HFFc6 (cell line): ENCODE measurements at places on chromosomes 3 and 15.

GRCh38 chr3:46667657-46668056 lies 25.8 kb downstream of the ALS2CL start:
- DNase-seq = no peak

GRCh38 chr15:41634072-41634626 lies 26.1 kb upstream of the MGA start:
- DNase-seq = no peak

DNA sequence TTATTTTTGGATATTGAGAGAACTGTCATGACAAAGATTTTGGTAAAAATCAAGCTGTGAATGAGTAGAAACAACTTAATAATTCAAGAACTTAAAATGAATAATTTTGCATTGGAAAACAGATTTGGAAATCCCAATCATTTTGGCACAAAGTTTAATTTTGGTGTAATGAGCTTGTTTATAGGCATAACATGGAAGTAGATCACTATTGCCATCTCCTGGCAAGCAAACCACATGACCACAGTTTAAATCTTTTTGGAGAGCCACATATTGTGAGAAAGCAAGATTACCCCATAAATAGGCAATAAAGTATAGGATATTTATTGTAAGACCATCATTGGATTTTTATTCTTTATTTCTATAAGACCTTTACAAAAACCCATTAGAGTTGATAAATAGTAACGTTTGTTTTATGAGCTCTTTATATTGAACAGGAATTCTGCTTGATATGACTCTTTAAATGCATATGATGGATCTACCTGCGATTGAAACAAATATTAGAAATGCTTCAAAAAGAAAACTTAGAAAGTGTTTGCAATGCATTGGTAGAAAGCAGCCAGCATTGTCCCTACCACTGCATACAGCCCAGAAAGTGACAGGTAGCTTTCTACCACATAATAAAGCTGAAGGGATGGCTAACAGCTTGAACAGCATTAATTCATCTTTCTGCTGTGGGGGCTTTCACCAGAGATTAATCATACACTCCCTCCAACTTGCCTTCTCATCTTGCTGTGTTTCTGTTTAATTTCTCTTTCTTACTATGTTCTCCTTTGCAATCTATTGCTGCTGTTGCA lies 766.8 kb downstream of the TBL1XR1 start:
- DNase-seq = peak; percentile 59

GRCh38 chr3:146503461-146504202 lies 34.3 kb upstream of the PLSCR2 start:
- DNase-seq = peak; percentile 52

DNA sequence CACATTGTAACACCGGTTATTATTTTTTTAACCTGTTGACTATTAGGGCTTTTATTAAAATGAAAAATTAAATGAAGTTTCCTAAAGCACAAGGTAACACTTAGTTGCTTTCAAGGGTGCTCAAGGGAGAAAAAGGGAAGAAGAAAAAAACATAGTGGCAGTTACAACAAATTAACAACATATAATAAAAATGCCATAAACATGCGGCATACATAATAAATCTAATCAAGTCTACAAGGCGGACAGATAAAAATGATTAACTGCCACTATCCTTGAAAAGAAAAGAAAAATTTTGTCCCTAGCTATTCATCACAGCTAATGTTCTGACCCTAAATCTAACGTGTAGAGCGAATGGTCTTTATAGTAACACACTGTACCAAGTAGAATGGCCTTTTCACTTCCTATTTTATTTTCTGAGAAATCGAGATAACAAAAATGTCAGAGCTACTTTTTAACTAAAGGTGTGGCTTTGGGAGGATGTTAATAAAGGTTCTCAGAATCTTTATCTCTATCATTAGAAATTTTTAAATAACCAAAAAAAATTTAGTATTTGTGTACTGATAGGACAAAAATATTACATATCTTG lies 194.9 kb downstream of the FOXP1 start:
- no peak for DNase-seq

GRCh38 chr3:14282001-14282705 lies 103.5 kb downstream of the LSM3 start:
- DNase-seq = no peak

GRCh38 chr3:143040261-143040879 lies 39.0 kb downstream of the U2SURP start:
- peak; percentile 38 for DNase-seq

GRCh38 chr15:36671017-36671416 lies 91.6 kb downstream of the CDIN1 start:
- no peak for DNase-seq

DNA sequence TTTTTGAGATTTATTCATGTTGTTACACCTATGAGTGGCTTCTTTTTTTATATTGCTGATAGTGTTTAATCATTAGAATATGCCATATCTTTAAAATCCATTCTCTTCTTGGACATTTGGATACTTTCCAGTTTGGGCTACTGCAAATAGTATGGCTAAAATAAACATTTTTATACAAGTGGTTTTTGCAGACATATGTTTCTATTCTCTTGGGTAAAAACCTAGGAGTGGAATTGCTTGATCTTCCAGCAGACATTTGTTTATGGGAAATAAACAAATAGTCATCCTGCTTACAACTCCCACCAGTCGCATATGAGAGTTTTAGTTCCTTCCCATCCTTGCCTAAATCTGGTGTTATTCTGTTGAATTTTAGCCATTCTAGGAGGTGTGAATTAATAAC lies 193.1 kb downstream of the ALCAM start:
- no peak for DNase-seq

GRCh38 chr3:187919048-187919447 lies 173.8 kb upstream of the BCL6 start:
- DNase-seq = no peak

DNA sequence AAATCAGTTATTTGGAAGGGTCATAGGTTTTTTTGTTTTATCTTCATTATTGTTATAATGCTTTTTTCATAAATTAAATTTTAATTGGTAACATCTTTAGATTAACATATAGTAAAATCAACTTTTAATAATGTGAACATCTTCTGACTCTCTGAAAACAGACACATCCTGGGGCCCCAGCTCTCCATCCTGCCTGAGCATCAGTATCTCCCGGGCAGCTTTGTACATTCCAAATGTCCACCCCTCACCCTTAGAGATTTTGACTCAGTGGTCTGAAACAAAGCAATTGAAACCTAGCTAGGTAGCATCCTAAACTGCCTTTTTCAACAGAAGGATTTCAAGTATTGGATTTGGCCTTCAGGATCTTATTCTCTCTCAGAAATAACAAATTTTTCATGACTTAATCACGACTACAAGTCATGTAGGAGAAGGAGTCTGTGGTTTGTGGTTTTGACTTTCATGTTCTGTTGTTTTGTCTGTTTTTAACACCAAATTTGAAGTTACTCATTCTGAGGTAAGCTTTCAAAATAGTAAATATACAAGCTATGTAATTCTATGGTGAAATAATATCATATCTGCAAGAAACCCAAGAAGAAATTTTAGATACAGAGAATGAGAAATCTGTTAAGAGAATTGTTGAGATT lies 147.3 kb upstream of the UBE2E2 start:
- DNase-seq = peak; percentile 77

DNA sequence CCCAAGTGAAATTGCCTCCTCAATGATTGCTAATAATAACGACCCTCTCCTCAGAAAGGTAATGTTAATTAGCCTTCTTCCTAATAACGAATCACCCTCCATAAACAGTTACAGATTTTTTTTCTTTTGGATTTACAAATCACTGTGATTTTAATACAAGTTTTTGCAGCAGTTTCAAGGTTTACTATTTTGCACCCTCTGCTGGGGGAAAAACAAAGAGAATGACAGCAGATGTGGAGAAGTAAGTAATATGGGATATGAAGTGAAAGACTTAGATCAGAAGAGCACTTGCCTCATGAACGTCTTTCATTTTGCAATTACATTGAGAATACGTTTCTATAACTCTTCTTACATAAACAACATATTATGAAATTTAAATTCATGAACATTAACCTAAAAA lies 16.1 kb upstream of the CNTN3 start:
- DNase-seq = peak; percentile 65

GRCh38 chr15:77470235-77470634 lies 49.5 kb downstream of the HMG20A start:
- DNase-seq = no peak

GRCh38 chr3:125136966-125137357 lies 75.6 kb downstream of the SLC12A8 start:
- DNase-seq = no peak

GRCh38 chr3:197847866-197848401 lies 56.9 kb downstream of the LRCH3 start:
- DNase-seq = peak; percentile 8

GRCh38 chr3:105539897-105540296 lies 173.2 kb downstream of the ALCAM start:
- no peak for DNase-seq

DNA sequence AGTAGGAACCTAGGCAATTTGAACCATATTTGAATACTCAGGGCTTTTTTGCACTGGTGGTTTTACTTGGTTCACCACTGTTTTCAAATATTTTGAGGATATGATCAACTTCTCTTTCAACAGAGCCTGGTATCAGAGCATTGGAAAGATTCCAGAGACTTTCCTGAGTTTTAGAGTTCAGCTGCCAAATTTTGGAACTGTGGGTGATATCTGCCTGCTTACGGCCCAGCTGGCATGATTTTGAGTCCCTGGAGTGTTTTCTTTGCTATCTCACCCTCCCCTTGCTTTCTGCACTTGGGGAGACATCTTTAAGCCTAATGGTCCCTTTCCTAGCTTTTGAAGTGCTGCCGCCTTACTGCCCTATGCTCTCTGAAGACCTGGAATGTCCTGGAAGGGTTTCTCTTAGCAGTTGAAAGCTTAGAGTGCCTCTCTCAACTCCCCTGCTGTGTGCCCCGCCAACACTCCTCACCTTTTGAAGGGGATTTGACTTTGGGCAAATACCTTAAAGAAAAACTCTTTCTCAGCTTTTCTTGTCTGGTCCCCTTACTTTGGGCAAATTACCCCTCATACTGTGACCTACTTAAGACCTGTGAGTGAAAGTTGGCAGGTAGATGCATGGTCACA lies 539.1 kb downstream of the MFSD1 start:
- DNase-seq = no peak

DNA sequence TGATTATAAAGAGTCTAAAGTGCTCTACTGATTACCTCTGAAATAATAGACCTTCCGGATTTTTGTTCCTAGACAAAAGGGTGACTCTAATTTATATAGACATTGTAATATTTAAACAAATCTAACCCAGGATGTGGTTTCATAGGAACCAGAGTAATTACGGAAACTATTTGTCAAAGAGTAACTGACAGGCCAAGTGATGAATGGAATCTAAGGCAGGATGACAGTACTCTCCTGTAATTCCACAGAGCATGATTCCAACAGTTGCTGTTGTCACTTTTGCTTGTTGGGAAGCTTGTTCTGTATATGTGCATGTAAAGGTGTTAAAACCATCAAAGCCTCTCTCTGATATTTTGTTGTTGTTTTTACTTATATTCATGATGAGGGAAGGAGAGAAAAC lies 1141.0 kb downstream of the IGSF11 start:
- DNase-seq = no peak

DNA sequence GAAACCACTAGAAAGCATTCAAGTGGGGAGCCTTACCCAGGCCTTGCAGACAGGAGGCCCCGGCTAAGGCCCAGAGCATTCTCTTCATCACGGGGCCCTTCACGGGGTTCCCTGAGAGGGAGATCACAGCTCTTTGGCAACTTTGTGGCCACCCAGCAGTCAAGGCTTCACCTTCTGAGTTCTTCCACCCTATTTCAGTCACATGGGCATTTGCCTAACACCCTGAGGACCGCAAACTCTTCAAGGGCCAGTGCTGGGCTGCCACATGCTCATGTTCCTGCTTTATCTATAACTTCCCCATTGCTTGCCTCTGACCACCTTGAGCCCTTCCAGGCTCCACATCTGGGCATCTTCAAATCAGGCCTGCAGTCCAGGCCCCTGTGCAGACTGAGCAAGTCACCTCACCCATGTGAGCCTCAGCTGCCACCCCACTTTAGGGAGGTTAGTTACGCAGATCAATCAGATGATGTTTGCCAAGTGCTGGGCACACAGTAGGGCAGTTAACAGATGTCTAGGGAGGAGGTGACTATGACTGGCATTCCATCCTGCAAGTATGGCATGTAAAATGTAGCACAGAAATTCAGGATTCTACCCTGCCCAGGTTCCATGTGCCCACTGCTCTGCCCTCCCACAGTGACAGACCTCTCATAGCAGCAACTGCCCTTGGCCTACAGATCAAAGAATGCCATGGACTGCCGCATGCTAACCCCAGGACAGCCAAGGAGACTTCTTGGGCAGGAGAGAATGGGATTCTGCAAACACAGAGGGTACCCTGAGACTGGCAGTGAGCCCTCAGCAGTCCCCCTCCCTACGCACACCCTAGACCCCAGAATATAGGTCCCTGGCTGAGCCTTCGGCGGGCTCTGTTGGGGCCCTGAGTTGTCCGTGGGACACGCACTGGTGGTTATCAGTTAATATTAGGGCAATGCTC lies 37.6 kb upstream of the ZNF710 start:
- DNase-seq = no peak

- peak; percentile 92 for DNase-seq
These were observed 4.7 kb upstream of the FEM1B start for GRCh38 chr15:68272721-68273271.

DNA sequence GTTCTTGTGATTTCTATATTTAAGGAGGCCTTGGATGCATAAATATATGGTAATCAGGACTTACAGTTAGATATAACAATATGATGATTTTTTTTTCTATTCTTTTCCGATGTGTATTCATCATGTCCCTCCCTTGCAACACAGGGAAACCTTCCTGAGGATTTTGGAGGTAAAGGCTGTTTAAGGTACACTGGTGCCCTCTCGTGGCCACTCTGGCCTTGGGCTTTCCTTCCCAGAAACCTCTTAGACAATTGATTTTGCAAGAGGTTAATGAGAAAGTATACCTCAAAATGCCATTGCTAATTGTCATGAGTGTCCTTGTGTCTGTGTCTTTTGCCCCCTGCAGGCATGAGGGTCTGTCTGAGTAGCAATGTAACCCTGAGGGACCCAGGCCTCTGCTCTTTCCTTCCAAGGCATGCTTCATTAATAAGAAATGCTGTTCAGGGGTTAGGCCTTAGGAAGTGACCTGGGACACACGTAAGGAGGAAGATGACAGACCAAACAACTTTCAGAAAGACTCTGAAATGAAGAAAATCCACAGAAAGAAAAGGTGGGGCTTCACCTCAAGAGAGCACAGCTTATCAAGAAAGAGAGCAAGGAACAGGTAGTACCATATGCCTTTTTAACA lies 70.3 kb upstream of the PPP2R3A start:
- DNase-seq = peak; percentile 73

DNA sequence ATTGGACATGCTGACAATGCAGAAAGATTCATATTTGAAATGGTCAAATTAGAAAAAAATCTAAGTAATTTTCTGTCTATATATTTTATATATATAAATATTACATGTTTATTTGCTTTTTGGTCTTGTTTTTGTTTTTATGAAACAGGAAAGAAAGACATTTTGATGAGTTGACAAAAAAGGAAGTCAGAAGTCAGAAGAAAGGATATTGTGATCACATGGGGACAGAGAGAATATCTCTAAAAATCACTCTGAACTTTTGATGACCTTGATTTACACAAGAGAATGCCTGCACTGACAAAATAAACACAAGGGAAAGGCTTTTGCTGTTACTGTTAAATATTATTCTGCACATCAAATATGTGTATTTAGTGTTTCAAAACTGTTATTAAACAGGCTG lies 811.2 kb downstream of the SI start:
- no peak for DNase-seq
